ENCODE measurements at places on chromosomes 13 and 19. TPM values are rescaled to one million over a fixed set of nuclear protein-coding genes. Genes with fewer than 3 reads are reported as not detected.

DNA sequence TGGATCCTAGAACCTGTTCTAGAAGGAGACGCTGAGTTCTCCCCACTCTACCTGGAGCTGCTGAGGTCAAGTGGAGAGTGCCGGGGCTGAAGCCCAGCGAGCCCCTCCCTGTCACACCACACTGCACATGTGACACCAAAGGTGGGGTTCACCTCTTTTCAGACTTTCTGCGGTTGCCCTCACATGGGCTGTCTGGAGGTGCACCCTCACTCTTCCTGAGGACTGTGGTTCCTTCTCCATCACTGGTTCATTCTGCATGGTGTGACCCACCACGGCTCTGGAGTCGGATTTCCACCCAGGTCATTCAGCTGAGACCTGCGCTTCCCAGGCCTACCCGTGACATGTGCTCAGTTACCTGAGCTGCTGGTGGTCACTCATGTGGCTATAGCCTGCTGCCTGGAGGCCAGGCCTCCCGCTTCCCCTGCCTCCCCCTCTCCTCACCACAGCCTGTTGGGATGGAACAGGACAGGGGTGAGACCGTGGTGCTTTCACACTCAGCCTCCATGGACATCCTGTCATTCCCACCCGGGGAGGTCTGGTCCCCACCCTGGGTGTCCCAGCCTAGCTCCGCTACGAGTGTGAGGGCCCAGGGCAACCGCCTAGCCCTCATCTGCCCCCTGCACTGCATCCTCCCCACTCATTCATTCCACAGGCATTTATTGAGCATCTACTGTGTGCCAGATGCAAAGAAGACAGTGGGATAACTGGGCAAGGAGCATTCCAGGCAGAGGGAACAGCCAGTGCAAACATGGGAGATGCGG, 605 bp upstream of the A1BG start:
- DNase-seq = no peak

- no peak for DNase-seq
Observed at GRCh38 chr13:35475960-35476943, at the start of gene MAB21L1. MAB21L1 (minus strand) TSS chr13:35476689; CDS start chr13:35476138, 551 bp downstream.

DNA sequence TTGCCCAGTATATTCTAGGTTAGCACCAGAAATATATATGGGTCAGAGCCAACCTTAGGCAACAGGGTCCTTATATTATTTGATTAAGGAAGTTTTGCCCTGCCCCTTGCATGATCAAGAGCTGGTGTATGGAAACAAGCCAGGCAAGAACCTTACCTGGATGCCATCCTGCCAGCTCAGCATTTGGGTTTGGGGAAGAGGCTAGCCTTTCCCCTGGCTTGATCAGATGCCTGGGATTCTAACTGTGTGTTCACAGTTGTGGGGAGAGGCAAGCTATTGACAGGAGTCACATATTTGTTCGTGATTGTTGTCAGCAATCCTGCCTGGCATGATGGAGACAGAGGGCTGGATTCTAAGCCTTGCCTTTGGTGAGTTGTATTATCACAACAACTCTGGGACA, 260.0 kb upstream of the DACH1 start:
- no peak for DNase-seq

GRCh38 chr19:39705578-39706188, 1.4 kb downstream of the LGALS14 start:
- no peak for DNase-seq

GRCh38 chr13:74036373-74036772, 97.8 kb downstream of the KLF12 start:
- DNase-seq = no peak

DNA sequence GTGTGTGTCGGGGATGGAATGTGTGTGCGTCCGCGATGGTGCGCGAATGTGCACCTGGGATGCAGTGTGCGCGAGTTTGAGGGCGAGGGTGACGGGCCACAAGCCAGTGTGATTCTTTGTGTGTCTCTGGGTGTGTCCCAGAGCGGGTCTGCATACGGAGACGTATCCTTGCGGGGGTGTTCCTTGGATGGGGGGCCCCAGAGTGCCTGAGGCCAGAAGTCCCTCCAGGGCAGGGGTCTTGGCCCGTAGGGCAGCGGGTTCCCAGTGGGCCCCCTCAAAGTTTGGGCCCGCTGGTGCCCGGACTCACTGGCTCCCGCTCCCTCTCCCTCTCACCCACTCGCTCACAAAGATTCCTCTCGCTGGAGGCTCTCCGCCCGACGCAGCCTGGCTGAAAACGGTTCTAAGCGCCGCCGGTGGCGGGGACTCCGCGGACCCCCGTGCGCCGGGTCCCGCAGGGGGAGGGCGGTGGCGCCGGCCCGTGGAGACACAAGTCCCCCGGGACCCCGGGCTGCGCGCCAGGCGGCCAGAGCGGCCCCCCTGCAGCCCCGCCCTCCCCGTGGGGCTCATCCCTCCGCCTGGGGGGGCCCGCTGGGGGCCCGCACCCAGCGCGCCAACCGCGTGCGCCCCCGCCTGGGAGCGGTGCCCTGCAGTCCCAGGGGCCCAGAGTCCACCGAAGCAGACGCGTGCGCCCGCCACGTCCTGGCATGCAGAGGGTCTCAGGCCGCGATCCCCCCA, 886 bp downstream of the CRLF1 start:
- DNase-seq = no peak

DNA sequence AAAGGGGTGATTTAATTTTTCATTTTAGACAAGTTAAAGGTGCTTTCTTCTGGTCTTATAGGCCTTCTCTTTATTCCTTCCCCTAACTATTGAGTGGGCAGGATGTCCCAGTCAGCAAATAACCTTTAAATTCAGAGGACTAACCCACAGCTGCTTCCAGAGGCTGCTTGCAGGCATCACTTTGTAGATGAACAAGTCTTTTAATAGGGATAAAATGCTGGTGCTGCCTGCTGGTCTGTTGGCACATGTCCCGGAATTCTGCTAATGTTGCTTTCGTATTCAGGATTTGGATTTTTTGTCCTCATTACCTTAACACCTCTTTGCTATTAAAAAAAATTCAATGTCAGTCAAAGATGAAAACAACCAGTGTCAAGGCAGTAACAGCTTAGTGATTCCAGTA, 132.7 kb upstream of the KL start:
- DNase-seq = no peak

DNA sequence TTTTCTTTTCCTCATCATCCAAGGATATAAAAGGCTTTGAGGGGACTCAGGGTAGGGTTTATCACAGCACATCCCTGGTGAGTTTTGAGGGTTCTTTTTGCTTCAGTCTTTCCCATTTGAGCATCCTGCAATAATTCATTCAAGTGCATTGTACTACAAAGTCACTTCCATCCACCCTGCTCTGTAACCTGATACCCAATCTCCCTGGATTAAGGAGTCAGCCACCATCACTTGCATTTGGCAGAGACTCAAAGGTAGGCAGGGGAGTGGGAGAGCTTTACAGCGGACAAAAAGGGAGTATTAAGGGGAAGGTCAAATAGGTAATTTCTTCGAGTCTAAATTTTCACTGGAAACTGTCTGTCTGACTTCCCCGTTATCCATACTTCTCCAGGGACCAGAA, 216.1 kb upstream of the TMTC4 start:
- DNase-seq = no peak

DNA sequence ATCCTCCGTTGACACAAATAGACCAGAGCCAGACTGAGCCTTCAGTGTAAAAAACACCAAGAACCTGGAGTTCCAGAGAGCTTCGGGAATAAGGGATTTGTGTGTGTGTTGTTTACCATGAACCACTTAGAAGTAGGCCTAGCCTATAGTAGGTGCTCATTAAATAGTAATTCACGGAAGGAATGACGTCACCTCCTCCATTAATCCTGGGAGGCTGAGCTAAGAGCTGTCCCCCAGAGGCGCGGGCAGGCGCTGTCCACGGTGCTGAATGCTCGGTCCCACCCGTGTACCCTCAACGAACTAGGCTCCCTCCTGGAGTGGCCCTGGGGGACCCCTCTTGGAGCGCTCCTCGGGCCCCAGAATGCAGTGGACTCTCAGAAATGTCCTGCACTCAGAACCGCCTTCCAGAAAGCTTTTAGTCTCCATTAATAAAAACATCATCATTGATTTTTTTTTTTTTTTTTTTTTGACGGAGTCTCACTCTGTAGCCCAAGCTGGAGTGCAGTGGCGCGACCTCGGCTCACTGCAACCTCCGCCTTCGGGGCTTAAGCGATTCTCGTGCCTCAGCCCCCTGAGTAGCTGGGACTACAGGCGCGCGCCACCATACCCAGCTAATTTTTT, 6.5 kb downstream of the UNC13A start:
- DNase-seq = peak; percentile 21

DNA sequence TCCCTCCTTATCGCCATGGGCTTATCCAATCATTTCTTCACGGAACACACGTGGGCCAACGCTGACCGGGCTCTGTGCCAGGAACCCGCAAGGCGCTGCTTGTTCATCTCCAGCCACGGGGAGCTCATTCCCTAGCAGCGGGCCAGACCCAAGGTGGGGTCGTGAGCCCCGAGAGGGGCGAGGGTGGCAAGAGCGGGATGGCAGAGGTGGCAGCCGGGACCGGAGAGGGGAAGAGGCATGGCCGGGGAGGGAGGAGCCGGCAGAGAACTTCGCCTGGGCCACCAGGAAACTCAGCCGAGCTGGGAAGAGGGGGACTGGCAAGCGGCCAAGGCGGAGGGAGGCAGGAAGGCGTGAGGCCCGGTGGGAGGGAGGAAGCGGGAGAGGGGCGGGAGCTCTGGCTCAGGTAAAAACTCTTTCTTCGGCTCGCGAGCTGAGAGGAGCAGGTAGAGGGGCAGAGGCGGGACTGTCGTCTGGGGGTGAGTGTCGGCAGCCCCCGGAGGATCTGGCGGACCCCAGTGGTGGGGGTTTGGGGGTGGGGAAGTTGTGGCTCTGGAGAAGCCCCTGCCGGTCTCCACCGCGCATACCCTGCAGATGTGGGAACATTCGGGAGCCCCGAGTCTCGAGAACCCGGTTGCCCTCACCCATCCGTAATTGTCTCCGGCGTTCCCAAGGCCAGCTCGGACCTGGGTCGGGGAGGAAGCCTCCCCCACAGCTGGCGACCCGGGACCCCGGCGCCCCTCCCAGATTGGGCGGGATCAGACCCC, at the start of gene B3GNT3:
TSS of gene B3GNT3 (plus strand) at position 408 of the 764 bp plus-strand sequence. CDS start 12,670 bp downstream, outside the sequence.
- DNase-seq = peak; percentile 17

DNA sequence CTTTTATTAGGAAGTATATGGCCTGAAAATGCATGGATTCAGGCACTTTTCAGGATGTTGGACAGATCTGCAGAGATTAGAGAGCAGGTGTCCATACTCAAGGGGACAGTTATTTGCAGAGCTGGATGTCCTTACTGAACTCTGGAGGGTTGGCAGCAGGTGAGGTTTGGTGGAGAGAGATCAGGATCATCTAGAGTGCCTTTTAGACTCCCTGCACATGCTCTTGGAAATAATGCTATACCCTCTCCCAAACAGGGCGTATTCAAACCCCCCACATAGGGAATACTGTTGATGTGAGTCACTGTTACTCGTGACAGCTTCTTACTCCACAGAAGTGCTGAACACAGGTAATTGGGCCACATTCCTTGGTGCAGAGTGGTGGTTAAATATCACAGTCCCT, 725.7 kb upstream of the SGCG start:
- no peak for DNase-seq

GRCh38 chr13:52879950-52880741, 31.7 kb upstream of the PCDH8 start:
- DNase-seq = no peak

DNA sequence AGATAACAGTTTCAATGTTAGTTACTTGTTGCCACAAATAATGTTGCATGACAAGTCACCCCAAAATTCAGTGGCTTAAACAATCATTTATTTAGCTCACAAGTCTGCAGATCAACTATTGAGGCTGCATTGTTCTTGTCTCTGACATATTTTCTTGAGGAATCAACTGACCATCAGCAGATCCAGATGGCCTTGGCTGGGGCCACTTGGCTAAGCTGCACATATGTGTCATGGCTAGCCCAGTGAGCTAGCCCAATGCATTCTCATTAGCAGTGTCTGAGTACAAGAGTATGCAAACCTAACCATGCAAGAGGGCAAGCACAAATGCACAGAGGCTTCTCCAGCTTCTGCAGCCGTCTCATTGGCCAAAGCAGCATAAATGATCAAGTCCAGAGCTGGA, 180.4 kb downstream of the DNAJC15 start:
- no peak for DNase-seq

DNA sequence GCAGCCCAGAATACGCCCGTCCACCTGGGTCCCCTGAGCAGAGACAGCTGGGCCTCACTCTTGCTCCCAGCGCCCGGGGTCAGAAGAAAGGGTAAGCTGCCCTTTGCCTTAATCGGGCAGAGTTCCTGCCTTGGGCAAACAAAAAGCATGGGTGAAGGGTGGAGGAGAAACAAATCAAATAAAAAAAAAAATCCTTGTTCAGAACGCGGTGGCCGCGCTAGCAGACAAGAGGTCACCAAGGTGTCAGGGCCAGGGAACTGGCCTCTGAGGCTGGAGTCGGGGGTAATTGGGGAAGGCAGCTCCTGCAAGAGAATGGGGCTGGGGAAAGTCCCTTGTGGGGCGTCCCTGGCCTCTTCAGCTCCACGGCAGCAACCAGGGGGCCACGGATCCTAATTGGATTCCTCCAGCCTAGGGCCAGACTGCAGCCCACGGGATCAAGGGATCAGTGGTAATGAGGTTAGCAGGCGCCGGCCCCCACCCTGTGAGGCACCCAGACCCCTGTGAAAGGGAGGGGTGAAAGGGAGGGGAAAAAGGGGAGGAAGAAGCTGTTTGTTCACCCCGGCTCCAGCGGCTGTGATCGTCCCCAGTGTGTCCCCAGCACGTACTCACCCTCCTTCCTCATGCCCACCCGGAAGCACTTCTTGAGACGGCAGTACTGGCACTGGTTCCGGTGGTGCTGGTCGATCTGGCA, 5.5 kb downstream of the NR2F6 start:
- no peak for DNase-seq

DNA sequence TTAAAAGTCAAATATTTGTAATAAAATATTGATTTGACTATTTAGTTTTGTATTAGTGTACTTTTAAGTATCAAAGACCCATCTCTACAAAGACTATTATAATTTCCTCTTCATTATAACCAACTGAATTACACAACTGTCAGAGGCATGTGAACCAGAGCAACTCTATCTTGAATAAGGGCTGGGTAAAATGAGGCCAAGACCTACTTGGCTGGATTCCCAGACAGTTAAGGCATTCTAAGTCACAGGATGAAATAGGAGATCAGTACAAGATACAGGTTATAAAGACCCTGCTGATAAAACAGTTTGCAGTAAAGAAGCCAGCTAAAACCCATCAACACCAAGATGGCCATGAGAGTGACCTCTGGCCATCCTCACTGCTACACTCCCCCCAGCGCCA, 36.2 kb upstream of the ATP12A start:
- no peak for DNase-seq

DNA sequence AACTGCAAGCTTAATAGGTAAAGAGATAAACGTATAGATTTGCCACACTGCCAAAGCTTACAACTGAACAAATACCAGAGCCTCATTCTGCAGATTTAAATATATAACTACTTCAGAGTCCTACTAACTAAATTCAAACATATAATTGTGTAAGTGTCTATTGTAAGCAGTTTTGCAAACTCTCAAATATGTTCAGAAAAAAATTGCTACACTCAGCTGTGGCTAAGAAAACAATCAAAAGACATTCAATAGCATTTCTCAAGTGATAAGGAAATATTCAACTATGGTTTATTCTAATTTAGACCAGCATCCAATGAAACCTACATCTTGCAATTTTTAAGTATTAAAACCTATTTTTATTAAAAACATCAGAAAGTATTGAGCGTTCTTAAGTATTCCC, 202.4 kb downstream of the KCTD12 start:
- DNase-seq = no peak

The ZNF600 gene
- 28.1 TPM for polyA plus RNA-seq

The WDR87 gene
- polyA plus RNA-seq = not detected

The C3 gene
- polyA plus RNA-seq = not detected

The TUBA3C gene
- polyA plus RNA-seq = not detected

The DOHH gene
- polyA plus RNA-seq = 14.0 TPM

All from CD8-positive, alpha-beta memory T cell (primary cell).